Karpas-422 (cell line): ENCODE measurements at places on chromosomes 16 and 17. TPM values are rescaled to one million over a fixed set of nuclear protein-coding genes. Genes with fewer than 3 reads are reported as not detected.

DNA sequence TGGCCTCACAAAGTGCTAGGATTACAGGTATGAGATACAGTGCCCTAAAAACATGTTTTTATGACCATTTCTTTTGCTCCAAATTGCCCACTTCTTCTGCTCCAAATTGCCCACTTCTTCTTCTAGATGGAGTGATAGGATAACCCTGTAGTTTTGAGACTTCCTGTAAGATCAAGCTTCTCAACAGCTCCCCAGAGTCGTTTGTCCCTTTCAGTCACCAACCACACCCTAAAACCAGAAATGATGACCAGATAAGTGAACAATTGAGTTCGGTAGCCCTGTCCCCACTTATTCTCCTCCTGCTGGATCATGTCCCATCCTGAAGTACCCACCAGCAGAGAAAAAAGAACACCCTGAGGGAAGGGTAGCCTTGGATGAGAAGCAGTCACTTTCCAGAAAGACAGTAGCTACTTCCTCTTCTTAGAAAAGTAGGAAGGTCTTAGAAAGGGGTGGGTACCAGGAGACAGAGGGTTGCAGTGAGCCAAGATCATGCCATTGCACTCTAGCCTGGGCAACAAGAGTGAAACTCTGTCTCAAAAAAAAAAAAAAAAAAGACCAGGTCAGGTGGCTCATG, 2.5 kb downstream of the ODAD4 start:
- no peak for DNase-seq

DNA sequence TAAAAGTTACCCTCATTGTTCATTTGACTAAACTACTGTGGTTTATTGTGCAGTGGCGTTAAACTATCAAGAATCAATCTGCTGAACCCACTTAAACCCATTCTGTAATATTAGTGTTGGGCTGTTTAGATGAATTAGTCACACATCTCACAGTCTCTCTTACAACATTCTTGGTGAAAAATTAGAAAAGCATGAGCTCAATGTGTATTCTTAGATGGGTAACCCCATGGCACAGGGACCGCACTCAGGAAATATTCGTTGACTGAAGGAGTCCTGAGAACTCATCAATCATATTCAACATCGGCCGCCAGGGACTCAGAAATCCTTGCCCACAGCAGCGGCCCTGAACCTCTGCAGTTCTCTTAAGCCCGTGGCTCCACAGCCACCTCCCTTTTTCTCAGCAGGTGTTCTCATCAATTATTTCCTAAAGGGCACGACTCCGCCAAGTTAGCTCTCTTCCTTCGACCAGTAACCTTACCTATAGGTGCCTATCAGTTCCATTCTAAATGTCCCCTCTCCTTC, 155.6 kb downstream of the STX8 start:
- no peak for DNase-seq

- no peak for DNase-seq
Observed at GRCh38 chr16:27760789-27761176, 210.8 kb downstream of the KATNIP start.

- no peak for DNase-seq
Observed at GRCh38 chr17:7462474-7463371, 16.7 kb downstream of the ZBTB4 start.

DNA sequence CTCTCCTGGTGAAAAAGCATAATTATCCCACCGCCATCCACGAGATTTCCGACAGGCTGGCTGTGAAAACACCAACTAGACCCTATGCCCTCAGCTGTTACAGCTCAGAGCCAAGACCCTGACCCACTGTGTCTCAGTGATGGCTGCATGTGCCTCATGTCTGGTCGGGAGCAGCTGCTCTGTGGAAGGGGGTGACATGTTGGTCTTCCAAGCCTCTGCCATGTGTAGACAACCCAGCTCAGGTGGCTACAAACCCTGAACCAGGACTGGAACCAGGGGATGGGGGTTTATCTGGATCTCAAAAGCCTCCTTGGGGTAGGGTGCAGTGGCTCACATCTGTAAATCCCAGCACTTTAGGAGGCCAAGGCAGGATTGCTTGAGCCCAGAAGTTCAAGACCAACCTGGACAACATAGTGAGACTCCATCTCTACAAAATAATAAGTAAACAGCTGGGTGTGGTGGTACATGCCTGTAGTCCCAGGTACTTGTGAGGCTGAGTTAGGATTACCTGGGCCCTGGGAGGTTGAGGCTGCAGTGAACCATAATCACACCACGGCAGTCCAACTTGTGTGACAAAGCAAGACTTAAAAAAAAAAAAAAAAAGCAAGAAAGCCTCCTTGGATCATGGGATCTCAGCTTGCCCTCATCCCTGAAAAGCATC, 220.3 kb downstream of the CPPED1 start:
- no peak for DNase-seq

DNA sequence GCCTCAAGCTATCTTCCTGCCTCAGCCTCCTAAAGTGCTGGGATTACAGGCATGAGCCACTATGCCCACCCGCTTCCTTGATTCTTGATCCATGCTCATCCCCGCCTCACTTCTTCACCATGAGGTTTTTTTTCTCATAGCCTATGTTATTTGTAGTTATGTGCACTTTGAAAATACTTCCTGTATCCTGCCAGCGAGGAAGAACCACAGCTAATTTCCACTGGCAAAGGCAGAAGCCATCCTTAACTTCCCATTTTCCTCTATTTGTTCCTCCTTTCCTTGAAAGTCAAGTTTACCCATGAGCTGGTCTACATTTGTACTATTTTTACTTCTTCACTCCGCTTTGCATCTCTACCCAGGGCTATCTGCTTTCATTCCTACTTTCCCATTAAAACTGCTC, 189.7 kb upstream of the ZFHX3 start:
- DNase-seq: no peak

GRCh38 chr16:58421529-58421928, 29.3 kb downstream of the GINS3 start:
- DNase-seq: no peak

GRCh38 chr17:36591434-36592315, at the start of gene DHRS11:
DHRS11 (plus strand) TSS chr17:36591879; CDS start chr17:36592010, 131 bp downstream.
- peak; percentile 89 for DNase-seq

DNA sequence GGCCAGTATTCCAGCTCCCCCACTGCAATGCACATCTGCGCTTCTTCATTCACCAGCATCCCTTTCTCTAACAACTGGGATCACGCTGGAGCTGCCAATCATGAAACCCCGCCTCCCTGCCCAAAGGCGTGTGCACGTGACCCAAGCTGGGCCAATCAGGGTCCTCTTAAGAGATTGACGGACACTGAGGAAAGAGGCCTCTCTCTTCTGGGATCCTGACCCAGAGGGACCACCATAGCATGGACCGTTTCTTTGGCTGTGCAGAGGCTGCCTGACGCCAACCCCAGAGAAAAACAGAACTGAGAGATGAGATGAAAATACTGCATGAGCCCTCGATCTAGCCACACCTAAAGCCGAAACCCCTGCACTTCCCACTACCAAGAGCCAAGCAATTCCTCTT, 32.0 kb downstream of the COTL1 start:
- peak; percentile 64 for DNase-seq

GRCh38 chr16:86669285-86669805, 91.0 kb downstream of the FOXL1 start:
- DNase-seq: no peak

GRCh38 chr17:4503283-4504025, 4.8 kb downstream of the SPNS2 start:
- no peak for DNase-seq

DNA sequence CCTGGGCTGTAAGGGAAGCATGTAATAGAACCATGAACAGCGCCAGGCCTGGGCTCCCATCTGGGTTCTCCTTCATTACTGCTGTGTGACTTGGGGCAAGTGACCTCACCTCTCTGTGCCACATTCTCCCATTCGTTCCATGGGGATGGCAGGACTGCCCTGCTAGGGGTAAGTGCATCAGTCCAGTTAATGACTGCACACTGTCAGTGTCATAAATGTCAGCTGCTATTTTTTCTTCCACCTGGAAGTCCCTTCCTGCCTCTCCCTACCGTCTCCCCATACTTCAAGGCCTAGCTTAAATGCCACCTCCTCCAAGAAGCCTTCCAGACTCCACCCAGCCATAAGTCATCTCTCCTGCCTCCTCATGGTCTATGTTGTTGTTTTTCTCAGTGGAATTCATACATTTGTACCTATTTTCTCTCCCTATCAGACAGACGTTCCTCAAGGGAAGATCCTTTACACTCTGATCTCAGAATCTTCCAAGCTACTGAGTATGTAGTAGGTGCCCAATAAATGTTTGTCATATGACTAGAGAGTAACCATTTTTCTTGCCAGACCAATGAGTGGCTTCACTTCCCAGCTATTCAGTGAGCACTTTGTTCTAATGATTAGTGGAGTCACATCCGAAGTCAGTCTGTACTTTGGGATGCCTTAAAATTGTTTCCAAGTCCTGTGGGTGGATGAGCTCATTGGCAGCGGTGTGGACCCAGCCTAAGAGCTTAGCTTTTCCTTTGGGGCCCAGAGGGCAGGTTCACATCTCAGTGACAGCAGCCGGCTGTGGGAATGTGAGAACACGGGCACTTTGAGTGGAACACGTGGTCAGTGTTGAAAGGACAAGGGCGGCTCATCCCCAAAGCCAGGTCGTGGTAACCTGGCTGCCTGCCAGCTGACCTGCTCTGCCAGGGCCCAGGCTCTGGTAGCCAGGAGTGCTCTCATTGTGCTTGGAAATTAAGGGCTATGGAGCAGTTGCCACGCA, 147.5 kb upstream of the GSE1 start:
- DNase-seq: no peak

- peak; percentile 24 for DNase-seq
Observed at GRCh38 chr17:56577190-56577842, 16.2 kb upstream of the NOG start.

- peak; percentile 90 for DNase-seq
Observed at GRCh38 chr17:45248132-45248957, 13.5 kb downstream of the SPATA32 start.

- DNase-seq: peak; percentile 59
Observed at GRCh38 chr17:11391134-11391533, 150.1 kb downstream of the SHISA6 start.

DNA sequence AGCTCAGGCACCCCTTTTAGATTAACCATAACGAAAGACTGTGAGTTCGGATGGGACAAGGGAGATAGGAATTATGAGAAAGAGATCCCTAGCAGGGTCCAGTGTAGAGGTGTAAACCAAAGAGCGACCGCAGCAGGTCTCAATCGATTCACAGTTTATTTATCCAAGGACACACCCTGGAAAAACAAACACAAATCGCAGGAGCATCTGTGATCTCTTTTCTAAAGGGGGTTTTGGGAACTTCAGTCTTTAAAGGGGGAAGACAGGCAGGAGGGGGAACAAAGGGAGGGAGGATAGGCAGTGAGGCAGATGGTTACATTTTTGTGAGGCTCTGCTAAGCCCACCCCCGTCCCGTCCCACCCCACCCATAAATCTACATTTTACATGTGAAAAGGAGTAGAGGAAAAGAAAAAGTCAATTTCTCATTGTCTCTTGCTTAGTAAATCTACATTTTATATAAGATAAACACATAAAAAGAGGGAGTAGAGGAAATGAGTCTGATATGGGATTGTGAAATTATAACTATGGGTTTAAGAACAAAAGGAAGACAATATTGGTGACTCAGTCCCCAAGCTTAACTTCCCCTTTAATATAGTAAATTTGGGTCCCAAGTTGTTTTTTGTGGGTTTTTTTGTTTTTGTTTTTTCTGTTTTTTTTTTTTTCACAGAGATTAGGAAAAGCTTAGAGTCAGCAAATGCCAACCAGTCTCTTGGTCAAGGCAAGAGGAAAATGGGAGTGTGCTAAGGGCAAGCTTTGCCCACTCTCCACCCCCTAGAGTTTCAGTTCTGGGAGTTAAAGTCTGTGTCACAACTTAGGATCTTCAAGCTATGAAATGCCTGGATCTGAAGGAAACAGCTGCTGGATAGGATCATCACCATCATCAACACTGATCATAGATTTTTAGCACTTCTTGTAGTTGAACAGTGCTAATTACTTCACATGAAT, 160.9 kb upstream of the CDH5 start:
- DNase-seq: peak; percentile 28

DNA sequence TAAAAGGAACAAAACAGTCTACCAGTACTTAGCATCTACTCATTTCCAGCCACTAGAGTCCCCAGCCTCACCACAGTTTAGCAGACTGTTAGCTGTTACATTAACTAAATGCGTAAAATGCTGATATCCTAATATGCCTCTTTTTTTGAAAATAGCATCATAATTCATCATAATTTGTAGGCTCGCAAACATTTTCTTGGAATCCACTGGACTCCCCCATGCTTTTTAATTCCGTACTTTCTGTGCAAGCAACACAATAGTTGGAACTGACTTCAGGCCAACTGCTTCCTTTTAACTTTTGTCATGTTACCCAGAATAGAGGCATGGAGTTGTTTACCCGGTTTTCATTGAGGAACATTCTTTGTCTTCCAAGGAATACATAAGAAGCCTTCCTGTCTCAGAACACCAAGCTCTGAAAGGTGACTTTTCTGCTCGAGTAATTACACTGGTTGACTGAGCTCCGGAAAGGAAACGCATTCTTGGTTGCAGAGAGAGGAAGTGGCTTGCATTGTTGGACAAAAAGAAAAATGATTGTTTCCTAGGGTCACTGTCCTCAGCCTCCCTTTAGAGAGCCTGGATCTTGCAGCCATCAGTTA, 30.9 kb upstream of the SEC14L1 start:
- peak; percentile 66 for DNase-seq

- no peak for DNase-seq
Observed at GRCh38 chr17:5365831-5366230, 53.6 kb downstream of the NUP88 start.

DNA sequence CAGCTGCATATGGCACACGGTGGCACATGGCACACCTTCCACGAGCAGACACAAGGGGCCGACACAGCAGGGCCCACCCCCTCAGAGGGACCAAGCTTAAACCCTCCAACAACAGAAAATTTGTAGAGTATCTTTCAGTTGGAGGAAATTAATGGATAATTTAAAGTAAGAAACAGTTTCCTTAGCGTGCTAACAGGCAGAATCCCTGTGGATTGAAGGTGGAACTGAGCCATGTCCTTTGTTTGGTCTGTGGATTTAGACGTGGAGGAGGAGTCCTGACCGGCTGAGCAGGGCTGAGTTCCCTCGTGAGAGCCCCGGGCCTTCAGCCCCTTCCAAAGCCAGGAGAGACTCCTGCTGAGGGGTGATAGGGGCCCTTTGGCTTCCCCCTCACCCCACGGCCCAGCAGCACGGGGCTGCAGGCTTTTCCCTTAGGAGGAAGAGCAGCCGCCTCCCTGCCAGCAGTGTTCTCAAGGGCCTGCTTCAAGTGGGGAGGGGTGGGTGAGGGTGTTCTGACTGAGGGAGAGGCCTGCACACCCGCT, 1.4 kb upstream of the CYB561 start:
- no peak for DNase-seq

DNA sequence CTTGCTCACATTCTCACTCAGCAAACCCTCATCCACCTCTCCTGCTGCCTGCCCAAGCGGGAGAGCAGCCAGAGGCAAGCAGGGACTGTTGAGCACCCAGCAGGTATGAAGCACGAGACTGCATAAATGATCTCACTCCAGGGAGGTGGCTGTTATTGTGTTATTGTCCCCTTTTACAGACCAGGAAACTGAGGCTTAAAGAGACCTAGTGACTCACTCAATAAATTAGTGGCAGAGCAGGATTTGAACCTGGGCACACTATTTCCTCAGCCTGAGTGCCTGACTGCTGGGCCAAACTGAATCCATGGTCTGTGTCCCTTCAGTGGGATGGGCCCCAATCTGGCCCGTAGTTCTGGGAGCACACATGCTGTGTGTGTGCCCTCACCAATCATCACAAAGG, 12.3 kb upstream of the MAP2K3 start:
- DNase-seq: no peak

Gene RNF112
- 0.07 TPM in 1 of 2 replicates, not detected in the other for total RNA-seq

Gene FBXO39
- total RNA-seq: not detected in 2 replicates

Gene VWA3A
- total RNA-seq: not detected in 2 replicates

Gene C17orf50
- not detected in 2 replicates for total RNA-seq
